ENCODE measurements at places on chromosomes 4 and X.

GRCh38 chrX:149513825-149514428 is 8.8 kb upstream of the IDS start:
- DNase-seq = no peak

DNA sequence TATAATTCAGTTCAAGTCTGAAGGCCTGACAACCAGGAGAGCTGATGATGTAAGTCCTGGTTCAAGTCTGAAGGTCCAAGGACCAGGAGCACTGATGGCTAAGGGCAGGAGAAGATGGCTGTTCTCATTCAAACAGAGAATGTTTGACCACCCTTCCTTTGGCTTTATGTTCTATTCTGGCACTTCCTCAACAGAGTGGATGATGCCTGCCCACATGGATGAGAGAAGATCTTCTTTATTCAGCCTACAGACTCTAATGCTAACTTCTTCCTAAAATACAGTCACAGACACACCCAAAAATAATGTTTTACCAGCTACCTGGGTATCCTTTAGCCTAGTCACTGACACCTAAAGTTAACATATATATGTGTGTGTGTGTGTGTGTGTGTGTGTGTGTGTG is 25.6 kb upstream of the IRF2 start:
- DNase-seq = no peak

- DNase-seq = no peak
Measured at GRCh38 chr4:172979332-172979731, 189.3 kb upstream of the GALNT7 start.

- no peak for DNase-seq
Measured at GRCh38 chr4:70997546-70997945, 4.1 kb downstream of the DCK start.

GRCh38 chr4:38686682-38687081 is 22.7 kb downstream of the KLF3 start:
- DNase-seq = no peak

GRCh38 chr4:182752158-182752910 is 164.9 kb downstream of the DCTD start:
- no peak for DNase-seq

DNA sequence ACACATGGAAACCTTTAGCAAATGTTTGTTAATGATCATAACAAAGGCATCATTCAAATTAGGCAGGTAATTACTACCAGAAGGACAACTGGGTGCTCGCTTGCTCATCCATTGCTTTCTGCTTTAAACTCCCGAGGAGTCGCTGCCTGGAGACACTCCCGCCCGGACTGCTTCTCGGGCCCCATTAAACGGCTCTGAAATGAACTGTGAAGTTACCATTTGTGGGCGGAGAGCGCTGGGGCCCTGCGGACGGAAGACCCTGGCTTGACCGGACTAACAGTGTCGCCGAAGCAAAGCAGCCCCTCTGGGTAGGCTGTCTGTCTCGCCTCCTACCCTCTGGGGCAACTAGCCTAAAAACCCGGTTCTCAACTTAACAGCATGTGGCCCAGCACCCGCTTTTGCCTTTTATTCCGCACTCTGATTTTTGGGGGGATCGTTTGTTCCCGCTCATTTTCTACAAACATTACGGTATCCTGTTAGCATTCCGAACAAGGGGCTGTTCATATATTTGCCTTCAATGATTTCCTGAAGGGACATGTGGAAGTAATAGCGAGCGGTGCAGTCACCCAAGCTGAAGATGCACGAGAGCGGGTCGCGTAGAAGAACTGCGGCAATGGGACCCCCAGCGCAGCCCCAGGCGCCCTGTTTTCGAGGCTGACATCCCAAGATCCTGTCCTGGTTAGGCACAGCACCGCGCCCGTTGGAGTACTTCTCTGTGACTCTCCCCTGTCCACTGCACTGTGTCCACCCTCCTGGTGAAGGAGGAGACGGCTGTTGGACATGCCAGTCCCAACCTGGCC is 1.6 kb upstream of the PDGFRA start:
- peak; percentile 71 for DNase-seq

DNA sequence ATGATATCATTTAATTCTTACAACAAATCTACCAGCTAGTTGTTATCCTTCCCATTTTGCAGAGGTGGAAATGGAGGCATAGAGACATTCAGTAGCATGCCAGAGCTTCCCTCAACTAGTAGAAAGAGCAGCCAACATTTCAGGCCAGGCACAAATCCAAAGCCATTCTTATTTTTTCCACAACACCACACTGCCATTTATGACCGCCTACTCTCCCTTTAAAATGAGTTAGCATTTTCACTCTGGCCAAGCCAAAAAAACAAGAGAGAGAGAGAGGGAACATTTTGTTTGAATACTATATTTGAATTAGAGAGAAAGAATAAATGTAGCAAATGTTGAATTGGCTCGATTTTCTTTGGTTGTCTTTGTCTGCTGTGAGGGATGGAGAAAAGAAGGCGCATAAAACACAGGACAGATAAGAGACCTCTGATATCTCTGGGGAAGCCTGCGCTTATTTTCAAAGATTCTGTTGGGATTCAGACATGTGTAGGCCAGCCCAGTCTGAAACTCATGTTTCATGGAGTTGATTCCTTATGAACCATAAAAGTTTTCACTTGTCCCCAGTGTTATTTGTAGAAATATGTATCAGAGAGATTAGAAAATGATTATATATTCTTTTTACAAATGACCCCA is 265.7 kb downstream of the RAB28 start:
- no peak for DNase-seq

Data from SHP77 treated with DMSO at 0.1 percent for 48 hours (cell line).